ENCODE measurements at places on chromosomes 5 and 9. TPM values are rescaled to one million over a fixed set of nuclear protein-coding genes. Genes with fewer than 3 reads are reported as not detected.

DNA sequence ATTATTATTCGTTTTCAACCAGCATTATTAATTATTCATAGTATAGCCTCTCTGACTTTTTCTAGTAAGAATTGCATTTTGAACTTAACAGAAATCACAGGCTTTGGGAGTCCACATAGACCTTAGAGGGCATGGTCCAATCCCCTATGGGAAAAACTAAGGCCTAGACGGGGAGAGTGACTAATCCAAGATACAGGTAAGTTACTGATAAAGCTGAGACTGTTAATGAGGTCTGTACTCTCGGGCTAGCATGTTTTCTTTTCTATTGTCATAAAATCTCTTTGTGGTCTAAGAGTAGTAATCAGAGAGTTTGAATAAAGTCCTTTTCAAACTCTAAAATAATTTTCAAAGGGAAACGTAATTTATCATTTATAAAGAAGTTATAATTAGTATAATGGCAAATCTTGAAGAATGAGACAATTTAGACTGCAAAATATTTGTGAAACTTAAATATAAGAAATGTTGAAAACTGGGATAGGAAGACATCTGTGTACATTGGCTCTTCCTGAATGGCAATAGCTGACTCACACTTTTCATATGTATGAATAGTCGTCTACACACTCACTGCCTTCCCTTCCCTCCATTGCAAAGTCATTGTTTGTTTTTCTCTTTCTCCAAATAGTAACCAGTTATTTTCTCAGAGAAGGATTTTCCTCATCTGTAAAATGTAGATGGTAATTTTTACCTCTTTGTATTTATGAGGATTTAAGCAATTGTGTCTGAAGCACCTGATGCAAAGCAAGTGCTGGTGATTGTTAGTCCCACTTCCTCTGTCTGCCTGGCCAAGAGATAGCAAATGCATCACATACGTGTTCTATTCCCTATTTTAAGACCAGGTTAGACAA is 207.9 kb upstream of the CD180 start:
- no peak for DNase-seq

- DNase-seq = no peak
Measured at GRCh38 chr9:36603006-36603405, 30.3 kb downstream of the MELK start.

GRCh38 chr5:133109655-133110483 is 58.1 kb downstream of the HSPA4 start:
- no peak for DNase-seq

- no peak for DNase-seq
Measured at GRCh38 chr5:120510098-120510637, 46.1 kb downstream of the PRR16 start.

GRCh38 chr5:12292610-12293204 is 388.5 kb upstream of the CTNND2 start:
- DNase-seq = no peak

DNA sequence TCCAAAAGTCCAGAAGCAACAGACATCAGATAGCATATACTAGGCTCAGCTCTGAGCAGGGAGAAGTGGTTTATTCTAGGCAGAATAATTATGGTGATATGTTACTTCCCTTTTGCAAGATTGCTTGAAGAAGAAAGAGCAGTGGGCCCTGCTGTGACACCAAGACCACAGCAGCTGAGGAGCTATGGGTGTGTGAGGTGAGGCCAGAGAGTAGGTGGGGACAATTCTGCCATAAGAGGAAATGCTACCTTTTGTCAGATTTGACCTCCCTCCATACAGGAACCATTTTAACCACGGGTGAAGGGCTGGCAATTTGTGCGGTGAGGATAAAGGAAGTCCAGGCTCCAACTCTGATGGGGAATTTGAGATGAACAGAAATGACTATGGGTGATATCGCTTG is 51.3 kb downstream of the TNFSF15 start:
- no peak for DNase-seq

GRCh38 chr9:4371108-4371507 is 71.2 kb upstream of the GLIS3 start:
- no peak for DNase-seq

GRCh38 chr5:143040622-143041021 is 270.4 kb downstream of the ARHGAP26 start:
- DNase-seq = no peak

- no peak for DNase-seq
Measured at GRCh38 chr5:5499442-5499841, 77.0 kb downstream of the ICE1 start.

- no peak for DNase-seq
Measured at GRCh38 chr9:90420768-90421513, 221.7 kb downstream of the DIRAS2 start.

DNA sequence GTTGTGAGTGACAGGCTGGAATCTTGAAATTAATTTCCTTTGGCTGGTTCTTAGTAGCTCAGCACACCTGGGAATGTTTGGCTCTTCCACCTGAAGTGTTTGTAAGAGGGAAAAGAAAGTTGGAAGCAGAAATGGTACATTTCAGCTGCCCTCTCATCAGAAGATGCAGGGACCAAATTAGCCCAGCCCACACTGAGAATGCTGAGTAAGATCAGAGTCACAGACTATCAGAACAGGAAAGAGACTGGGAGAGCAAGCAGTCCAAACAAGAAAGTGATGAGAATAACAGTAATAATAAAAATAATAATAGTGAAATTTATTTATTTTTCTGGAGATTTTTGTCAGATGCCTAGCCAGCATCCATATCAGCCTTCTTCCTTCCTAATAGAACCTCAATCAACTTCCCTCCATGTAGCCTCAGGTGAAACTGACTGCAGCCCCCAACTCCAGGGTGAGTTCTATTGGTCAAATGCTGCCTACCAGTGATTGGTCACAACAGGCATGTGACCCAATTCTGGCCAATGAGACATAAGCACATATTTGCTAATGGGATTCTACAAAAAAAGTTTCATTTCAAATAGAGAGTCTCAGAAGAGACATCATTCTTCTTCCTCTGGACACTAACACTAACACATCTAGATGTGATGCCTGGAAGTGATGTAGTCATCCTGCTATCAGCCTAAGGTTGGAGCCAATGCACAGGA is 31.2 kb upstream of the ADRA1B start:
- no peak for DNase-seq

DNA sequence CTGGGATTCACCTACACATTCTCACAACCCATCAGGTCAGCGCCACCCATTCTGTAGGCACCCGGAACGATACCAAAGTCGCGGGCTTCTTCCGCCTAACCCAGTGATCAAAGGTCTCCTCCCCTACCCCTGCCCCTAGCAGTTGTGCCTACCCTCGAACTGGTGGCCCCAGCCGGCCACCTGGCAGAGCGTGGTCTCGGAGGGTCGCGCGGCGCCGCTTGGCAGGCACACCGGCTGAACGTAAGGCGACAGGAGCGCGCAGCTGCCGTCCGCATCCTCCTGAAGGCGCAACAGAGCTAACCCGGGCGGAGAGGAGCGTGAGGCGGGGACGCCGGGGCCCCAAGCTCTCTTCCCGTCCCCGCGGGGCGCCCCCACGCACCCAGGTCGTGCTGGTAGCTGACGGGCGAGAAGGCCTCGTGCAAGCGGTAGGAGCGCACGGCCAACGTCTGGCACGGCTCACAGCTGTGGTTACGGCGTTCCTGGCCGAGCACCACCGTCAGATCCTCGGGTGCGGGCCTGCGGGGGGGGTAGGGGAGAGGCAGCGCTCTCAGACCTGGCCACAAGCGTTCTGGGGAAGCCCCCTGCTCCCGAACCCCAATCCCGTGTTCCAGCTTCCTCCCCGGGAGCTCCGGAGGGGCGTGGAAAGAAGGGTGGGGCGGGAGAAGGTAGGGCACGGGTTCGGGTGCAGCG is 2.8 kb upstream of the PFN3 start:
- DNase-seq = no peak

DNA sequence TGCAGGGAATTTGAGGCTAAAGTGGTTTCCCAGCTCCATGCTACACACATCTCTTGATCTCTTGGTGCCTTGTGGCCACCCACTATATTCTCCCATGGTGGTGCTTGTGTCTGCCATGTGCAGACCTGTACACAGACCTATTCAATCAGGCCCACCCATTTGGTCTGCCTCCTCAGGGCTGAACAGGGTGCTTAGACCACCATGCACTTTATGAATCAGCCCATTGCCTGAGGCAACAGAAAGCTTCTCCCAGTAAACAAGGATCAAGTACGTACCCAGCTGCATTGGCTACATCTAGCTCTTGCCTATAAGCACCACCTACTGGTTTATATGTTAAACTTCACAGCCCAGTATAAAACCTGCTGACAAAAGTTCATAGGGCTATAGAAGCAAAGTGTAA is 664.3 kb upstream of the EDIL3 start:
- DNase-seq = no peak

DNA sequence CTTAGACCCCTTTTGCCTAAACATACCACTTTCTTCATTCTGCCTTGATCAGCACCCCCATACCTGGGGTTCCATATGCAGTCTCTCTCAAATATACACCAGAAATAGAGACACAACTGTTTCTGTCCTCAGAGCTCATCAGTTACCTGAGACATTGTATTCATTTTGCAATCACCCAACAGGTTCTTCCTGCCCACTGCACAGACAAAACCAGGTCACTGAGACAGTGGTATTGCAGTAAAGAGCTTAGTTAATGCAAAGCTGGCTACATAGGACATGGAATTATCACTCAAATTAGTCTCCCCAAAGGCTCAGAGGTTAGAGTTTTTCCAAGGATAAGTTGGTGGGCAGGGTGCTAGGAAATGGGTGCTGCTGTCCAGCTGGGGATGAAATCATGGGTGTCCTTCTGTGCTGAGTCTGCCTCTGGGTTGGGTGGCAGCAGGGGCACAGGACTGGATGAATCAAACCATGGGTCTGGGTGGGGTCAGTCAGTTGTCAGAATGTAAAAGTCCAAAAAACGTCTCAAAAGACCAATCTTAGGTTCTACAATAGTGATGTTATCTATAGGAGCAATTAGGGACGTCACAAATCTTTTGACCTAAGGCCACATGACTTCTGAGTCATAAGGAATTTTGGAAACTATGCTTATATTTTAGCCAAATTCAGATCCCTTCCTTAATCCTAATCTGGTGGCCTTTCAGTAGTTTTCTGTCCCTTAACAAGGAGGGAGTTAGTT is 41.0 kb downstream of the KCNV2 start:
- no peak for DNase-seq

The SURF1 gene
- 27.8 TPM for polyA plus RNA-seq

The MELK gene
- polyA plus RNA-seq = 9.1 TPM

The KCNV2 gene
- 0.25 TPM for polyA plus RNA-seq

The RMRP gene
- not detected for polyA plus RNA-seq

The LCN10 gene
- 15.0 TPM for polyA plus RNA-seq
